ENCODE measurements at places on chromosomes 4 and X.

DNA sequence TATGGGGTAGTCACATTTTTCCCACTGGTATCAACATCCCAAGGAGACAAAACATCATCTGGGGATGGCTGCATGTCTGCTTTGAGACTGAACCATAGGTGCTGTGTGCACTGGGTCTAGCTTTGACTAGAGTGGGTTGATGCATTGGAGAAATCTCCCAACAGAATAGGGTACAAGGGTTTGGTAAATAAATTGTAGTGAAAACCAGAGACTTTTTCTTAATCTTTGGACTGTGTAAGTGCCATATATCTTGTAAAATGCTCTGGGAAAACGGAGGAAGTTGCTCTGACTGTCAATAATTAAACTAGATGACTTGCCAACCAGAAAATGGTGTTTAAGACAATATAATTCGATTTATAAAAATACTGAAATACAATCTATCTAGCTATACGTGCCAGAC, 1064.0 kb upstream of the SLIT2 start:
- DNase-seq: no peak

GRCh38 chrX:21509912-21510311, 135.7 kb downstream of the CNKSR2 start:
- no peak for DNase-seq

DNA sequence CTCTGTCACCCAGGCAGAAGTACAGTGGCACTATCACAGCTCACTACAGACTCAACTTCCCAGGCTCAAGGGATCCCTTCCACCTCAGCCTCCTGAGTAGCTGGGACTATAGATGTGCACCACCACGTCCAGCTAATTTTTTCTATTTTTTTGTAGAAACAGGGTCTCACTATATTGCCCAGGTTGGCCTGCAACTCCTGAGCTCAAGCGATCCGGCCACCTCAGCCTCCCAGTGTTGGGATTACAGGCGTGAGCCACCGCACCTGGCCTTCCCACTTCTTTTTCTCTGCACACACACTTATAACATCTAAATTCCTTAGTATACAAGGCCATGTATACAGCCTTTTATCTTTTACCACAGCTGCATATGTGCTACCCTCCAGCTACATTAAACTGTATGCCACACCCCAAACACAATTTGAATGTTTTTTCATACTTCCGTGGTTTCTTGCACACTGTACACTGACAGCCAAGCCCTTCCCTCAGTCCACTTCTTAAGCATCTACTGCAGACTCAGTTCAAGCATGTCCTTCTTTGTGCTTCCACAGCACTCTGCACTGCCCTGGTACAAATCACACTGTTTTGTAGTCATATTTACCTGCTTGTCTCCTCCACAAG, 6.5 kb downstream of the SLC7A3 start:
- DNase-seq: no peak

GRCh38 chr4:20432088-20432487, 180.4 kb downstream of the SLIT2 start:
- DNase-seq: peak; percentile 43

DNA sequence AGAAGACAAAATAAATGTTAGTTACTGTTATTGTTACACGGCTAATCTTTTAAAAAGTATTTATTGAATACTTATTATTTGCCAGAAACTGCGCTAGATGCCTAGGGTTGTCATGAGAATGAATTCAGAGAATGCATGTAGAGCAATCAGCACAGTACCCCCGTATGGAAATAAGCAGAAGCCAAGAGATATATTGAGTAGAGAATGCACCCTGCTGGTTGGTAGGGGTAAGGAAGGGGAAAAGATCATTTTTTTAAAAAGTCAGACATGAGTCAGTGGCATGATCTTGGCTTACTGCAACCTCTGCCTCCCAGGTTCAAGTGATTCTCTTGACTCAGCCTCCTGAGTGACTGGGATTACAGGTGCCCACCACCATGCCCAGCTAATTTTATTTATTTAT, 13.1 kb upstream of the DRP2 start:
- DNase-seq: peak; percentile 53

DNA sequence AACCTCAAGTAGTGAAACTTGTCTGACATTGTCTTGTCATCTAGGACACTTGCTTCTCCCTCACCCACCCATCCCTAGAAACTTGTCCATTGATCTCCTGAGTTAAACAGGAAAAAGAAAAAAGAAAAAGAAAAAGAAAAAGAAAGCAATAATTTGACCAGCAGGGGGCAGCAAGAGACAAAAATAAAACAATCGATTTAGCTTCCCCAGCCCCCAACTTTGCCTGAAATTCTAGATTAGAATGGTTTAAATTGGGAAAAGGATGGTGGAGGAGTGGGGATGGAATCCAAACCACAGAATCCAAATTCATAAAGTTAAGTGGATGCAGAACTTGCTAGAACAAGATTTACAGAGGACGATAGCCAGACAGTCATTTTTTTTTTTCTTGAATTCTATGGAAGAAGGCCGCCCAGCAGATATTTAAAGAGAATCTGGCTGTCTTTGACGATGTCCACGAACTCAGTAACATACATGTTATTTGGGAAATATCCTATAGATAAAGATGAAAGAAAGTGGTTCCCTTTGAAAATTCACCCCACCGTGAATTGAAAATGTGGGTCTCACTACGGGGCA, 282.9 kb downstream of the USP46 start:
- peak; percentile 35 for DNase-seq

DNA sequence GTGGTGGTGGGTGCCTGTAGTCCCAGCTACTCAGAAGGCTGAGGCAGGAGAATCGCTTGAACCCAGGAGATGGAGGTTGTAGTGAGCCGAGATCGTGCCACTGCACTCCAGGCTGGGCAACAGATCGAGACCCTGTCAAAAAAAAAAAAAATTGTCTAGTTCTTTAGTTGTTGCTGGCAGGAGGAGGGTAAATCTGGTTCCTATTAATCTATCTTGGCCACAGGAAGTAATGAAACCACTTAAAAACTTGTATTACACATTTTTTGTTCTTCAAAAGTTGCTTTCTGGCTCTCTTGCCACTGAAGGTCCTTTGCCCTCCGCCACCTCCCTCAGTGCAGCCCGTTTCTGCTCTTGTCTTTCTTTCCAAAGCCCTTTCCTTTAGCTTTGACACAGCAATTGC, 102.9 kb upstream of the ARSJ start:
- peak; percentile 17 for DNase-seq

DNA sequence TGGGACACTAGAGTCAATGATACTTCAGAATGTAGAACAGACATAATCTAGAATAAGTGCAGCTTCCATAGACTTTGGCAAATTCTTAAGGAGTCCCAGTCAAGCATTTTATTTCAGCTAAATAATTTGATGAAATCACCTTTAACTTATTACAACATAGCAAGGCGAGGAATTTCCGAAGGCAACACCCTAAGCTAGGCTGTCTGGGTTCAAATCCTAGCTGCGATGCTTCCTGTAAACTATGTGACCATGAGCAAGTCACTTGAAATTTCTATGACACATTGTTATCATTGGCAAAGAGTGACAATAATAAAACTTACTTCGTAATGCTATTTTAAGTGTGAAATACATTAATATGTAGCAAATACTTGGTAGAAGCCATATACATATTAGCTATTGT, 679.1 kb downstream of the DMD start:
- DNase-seq: no peak

- no peak for DNase-seq
Observed at GRCh38 chr4:16027114-16027513, 56.7 kb downstream of the PROM1 start.

DNA sequence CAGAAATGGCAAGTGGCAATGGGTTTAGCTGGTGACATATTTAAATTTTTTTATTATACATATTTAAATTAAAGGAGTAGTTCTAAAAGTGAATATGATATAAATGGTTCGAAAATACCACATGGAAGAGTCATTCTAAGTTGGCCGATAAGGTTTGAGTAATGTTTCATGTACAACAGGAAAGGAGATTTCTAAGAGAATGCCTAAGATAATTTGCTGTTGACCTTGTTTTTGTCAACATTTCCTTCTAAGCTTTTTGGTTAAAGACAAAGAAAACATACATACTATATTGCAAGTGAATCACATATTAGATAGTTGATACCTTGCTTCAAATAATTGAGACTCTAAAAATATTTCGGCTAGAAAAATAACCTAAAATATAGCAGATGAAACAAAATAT, 526.6 kb upstream of the SLIT2 start:
- DNase-seq: no peak

GRCh38 chrX:71617742-71618141, 569 bp downstream of the CXCR3 start:
- no peak for DNase-seq

GRCh38 chr4:126564283-126564854, 1068.4 kb upstream of the INTU start:
- DNase-seq: no peak

DNA sequence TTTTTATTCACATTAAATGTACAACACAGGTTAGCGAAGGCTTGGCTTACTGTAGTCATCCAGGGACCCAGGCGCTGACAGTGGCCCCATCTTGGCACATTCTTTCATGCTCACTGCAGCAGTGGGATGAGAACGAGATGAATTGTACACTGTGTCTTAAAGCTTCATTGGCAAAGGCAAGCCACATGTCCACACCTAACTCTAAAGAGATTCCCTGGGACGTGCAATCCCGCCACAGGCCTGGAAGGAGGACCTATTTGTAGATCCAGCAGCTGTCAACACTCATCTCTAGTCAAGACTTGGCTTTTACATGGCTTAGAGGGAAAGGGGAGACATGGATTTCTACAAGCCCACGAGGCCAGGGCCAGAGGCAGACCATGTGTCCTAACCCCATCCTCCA, 16.1 kb upstream of the CXCR3 start:
- no peak for DNase-seq

GRCh38 chr4:26213317-26213716, 107.5 kb upstream of the RBPJ start:
- DNase-seq: no peak

DNA sequence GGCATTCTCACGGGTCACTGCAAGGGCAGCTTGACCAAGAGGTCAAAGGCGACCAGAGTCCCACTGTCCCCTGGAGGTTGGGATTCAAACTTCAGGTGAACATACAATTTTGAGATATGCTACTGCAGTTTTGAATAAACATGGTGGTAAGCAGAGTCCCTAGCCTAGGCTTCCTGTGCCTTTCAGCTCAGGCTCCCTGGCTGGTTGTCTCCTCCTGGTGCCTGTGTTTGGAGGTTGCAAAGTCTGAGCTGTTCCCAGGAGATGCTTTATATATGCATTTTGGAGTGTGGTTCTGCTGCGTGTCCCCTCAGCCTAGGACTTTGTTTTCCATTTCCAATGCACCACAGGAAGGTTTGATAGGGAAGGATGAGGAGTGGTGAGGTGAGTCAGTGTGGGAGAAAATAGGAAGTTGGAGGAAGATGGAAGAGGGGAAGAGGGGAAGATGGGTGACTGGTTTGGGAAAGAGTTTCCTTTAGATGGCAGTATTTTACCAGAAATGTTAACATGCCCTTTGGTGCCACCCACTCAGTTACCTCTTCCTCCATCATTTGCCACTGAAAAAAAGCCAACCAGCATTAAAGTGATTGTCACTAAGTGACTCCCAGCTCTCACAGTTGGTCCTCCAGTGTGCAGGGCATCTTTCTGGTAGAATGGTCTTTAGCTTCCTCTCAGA, 211.7 kb upstream of the AGTR2 start:
- no peak for DNase-seq

DNA sequence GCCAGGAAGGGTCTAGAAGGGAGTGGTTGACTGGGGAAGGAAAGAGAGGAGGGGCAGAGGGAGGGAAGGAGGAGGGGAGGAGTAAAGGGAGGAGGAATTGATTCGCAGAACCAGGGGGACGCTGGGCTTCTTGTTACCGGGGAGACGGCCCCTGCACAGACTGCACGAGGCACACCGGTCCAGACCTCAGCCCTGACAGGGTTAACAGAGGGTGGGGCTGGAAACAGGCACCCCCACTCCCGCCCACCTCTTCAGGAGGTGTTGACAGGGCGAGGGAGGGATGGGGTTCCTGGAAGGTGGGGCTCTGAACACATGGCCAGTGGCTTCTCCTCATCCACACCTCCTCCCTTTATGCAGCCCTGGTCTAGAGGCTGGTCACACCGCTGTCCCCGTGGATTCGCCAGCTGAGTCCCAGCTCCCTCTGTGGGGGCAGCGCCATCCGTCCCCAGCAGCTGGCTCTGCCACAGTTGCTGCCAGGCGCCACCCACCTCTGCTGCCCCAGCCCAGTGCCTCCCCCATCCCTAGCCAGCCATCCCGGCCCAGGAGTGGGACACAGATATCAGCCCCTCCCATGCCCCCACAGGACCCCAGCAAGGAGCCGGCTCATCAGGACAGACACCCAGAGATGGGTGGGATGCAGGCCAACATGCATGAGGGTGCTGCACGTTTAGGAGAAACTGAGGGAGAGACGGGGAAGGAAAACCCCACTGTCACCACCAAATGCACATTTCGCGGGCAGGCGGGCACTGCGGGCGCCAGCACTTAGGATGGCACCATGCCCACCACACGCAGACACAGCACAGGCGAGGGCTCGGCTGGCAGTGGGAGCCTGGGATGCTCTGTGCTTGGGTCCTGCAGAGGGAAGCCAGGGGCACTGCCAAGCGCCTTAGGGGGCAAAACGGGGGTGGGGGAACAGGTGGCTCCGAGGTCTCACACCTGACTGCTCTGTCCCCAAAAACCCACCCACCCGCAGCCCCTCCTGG, 87.6 kb downstream of the ABLIM2 start:
- no peak for DNase-seq

DNA sequence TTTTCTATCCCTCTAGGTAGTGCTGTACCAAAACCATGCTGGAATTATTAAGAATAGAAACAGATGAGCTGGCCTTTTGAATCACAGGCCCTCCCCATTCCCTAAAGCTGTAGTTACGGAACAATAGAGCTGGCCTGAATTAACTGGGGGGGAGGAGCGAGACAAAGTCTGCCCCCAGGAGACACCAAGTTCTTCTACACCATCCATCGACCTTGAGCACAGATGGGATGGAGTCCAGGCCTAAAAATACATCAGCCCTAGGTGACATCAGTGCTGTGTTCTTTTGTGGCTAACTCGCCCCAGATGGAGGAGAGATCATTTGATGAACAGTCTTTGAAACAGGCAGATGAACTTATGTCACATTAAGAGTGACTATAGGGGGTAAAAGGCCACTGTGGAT, 49.6 kb downstream of the LHFPL1 start:
- DNase-seq: peak; percentile 43

DNA sequence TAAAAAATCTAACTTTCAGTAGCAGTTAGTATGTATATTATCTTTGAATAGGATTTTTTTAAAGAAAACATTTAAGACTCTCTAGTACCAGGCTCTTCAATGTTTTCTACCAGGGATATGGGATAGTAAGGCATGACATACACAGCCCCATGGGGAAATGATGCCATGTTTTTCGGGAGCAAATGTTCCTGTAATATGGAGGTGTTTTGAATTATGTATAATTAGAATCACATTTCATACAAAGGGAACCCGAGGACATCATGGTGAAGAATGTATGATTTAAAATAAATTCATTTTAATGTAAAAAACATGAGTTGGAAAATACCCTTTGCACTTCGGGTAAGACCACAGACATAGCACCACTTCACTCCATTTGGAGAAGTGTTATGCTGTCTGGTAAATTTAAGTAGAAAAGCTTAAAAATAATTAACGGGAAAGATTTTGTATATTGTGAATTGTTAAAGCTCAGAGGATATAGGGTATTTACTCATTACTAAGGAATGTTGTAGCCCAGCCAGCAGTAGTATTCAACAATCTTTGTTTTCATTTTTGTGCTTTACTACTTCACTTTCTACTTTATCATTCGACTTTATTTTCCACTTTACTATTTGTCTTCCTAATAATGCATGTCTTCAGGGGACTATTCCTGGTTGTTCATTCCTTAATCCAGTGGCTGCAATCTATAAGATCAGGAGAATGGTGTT, 2050.7 kb downstream of the ARAP2 start:
- DNase-seq: no peak

GRCh38 chr4:52836678-52837077, 25.4 kb upstream of the RASL11B start:
- peak; percentile 70 for DNase-seq

Data from AG08395 (cell line).